ENCODE measurements at places on chromosomes 5 and 9.

DNA sequence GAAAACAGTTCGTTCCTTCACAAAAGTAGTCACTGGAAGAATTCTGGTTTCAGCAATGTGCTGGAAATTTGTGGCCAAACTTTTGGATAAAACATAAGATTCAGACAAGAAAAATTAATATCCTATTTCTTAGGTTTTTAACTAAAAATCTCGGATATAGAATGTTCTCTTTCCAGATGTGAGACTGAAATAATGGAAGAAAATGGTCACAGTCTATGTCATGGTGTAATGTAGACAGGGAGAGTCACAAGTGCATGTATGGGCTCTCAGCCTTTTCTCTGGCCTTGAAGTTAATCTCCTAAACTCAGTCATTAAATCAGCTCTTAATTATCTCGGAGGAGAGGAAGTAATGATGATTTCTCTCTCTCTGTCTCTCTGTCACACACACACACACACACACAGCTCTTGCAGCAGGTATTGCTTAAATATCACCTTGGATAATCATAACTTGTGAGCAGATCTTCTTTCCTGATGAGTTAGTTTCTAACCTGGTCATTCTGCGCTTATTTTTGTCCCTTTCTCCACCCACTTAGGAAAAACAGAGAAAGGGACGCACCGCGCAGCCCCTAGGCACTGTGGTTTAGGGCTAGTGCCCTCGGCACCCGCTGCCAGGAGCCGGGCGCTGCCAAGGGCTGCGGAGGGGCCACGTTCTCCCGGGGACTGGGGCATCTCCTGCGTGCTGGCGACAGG, 672 bp upstream of the ITGA2 start:
- no peak for DNase-seq

GRCh38 chr9:136552117-136552703, 6.4 kb upstream of the NOTCH1 start:
- DNase-seq: no peak

DNA sequence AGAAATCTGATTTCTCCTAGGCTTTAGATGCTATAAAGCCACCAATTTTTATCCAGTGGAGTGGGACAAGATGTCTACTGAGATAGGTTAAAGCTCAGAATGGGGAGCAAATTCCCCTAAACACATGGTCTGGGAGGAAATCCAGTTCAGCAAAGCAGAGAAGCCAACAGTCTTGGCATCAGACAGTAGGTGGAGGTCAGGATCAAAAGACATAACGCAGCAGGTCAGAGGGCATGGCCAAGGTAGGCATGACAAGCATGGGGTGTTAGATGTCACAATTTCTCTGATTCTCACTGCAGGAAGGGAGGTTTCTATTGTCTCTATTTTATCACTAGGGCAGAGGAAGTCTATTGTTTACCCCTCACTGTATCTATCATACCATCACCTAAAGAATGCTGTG, 288.2 kb downstream of the ACTL7B start:
- DNase-seq: no peak

GRCh38 chr5:91499943-91500531, 116.9 kb upstream of the ARRDC3 start:
- no peak for DNase-seq

GRCh38 chr9:121736934-121737462, 85.6 kb downstream of the DAB2IP start:
- DNase-seq: peak; percentile 94

DNA sequence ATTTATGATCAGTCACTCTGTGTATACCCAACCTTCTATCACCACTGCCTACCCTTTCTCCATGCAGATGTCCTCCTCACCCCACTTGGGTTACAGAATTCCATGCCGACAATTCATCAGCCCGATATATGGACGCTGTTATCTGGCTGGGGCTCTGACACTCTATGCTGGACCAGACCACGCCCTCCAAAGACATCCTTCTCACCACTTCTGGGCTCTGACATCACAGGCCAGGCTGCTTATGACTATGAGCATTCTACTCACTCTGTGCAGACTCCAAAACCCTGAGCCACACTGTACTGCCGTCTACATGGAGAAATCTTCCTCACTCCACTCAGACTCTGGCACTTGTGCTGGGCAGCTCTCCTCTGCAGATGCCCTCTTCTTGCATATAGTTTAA, 7.6 kb upstream of the AK3 start:
- DNase-seq: no peak

- DNase-seq: no peak
Observed at GRCh38 chr9:23551311-23551721, 274.7 kb downstream of the ELAVL2 start.

DNA sequence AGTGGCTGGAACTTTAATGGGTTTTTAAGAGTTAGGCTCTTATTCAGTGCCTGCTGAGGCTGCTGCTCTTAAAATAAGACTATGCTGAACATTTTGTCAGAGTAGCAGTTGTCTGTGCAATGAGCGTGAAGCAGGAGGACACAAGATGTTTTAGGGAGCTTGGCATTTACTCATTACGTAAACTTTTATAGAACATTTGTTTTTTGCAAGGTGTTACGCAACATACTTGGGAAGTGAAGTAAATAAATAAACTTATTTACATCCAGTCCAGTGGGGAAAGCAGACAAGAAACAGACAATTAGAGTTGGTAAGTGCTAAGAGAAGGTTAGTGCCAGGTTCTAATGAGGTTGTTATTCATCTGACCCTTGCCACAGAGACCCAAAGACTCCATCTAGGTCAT, 226.0 kb downstream of the HINT1 start:
- no peak for DNase-seq

GRCh38 chr9:14618836-14619420, 74.3 kb downstream of the ZDHHC21 start:
- no peak for DNase-seq

- no peak for DNase-seq
Observed at GRCh38 chr9:130543368-130543767, 36.0 kb upstream of the FUBP3 start.

- no peak for DNase-seq
Observed at GRCh38 chr9:14389146-14389545, 75.2 kb upstream of the NFIB start.

GRCh38 chr5:6576861-6577501, 55.9 kb downstream of the NSUN2 start:
- DNase-seq: no peak

DNA sequence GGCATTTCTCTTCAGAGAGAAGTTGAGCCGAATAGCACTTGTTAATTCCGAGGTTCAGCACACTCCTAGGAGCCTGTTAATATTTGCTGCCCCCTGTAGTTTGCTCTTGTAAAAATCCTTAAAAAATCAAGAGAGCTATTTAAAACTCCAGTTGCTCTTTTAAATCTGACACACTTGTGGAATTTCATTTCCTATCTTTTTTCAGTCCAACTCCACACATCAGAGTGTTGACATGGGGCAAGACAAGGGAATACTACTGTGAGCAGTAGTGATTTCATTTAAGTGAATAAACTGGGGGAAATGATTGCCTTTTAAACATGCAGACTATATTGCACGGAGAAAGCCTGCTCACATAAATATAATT, 1096.3 kb upstream of the DMAC1 start:
- DNase-seq: no peak

GRCh38 chr9:83387401-83388185, 150.6 kb downstream of the FRMD3 start:
- no peak for DNase-seq

DNA sequence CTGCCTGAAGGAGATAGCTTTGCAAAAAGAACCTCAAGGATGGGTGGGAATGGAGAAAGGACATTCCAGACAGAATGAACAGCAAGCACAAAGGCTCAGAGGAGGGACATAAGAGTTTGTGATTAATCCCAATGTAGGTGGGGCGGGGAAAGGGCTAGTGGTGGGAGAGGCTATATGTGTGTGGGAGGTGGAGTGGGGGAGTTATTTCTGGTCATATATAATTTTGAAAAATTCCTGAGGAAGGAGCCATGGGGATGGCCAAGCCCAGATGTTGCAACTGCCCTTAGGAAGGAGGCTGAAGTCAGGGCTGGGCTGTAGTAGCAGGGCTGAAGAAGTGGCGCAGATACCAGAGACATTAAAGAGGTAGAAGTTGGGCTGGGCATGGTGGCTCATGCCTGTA, 13.4 kb upstream of the CCL27 start:
- DNase-seq: no peak

DNA sequence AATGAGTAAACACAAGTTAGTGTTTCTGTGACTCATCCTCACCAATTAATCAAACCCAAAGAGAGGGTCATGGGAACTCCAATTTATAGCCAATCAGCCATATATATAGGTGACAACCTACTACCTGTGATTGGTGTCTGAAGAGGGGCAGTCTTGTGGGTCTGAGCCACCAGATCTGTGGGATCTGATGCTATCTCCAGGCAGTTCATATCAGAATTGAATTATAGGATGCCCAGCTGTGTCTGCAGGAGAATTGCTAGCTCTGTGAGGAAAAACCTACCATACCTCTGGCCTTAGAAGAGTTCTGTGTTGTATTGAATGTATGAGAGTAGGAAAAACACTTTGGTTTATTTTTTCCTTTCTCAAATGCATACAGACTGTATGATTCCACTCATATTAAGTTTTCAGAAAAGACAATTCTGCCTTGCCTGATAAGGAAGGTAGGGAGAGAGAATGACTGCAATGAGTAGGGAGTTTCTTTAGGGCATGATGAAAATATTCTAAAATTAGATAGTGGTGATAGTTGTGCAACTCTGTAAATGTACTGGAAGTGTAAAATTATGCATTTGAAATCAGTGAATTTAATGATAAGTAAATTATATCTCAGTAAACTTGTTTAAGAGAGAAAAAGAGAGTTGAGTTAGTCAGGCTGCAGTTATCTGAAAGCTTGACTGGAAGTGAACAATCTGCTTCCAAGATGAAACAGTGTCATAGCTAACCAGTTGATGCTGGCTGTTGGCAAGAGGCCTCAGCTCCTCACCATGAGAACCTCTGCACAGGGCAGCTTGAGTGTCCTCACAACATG, 274.9 kb downstream of the AUH start:
- no peak for DNase-seq

DNA sequence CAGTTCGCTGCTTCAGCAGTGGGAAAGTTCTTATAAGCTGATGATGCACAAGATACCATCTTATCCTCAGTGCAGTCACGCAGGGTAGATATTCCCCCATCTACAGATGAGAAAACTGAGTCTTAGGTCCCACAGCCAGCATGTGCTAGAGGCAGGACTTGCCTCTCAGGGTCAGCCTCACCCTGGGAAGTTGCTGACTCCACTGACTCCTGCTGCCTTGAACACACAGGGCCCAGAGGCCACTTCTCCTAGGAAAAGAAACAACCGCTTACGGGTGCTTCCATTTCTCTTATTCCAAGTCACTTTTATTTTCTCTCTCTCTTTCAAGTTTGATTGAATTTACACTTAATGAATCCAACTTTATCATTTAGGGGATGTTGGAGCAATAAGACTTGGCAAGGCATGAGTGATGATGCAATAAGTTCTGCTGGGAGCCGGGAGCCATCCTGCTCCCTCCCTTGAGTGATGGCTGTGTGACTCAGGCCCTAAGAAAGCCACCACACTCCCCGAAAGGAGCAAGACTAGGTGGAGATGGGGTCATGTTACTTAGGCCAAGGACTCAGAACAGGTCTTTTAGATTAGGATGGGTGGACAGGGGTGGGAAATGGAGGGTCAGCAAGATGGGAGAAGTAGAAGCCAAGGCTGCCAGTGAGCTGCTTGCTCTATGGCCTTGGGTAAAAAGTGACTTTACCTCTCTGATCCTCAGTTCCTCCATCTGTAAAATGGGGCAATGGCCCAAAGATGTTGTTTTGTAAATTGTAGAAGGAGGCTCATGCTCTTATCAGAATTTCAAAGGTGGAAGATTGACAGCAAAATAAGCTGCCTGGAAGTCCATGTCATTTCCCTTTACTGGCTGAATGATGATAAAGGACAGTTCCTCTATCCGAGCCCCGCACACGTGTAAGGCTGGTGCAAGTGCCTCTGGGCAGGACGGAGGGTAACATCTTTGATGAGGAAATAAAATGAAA, 67.4 kb upstream of the ZNF618 start:
- peak; percentile 29 for DNase-seq

Measured in colonic mucosa (tissue), 4 donors.